H1 (cell line): ENCODE measurements at places on chromosomes 3 and 15. TPM values are rescaled to one million over a fixed set of nuclear protein-coding genes. Genes with fewer than 3 reads are reported as not detected.
A peak's percentile ranks its signal among the peaks of the same experiment; 100 is the strongest.

Gene IGDCC3
- total RNA-seq, result 45.7 and 45.9 TPM in 2 replicates

- DNase-seq, result no peak
Measured at GRCh38 chr15:49863431-49864224, 242.8 kb downstream of the DTWD1 start.

DNA sequence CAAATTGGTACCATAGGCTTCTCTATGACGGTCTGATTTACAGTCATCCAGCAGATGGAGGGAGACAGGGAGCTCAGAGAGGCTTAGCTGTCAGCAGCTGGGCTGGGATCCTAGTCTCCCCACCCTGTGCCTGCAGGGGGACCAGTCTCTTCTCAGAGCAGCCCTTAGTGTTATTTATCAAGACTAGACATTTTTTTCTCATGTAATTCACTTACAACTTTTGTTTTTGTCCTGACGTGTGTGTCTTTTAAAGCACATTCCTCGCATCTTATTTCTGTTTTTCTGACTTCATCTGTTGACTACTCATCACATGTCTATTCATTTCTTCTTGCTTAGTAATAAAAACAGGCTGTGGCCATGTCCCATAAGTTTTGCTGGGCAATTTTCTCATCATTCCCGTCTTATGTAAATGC is 116.1 kb downstream of the KLF13 start:
- no peak for DNase-seq

GRCh38 chr15:81888748-81889484 is 156.9 kb downstream of the MEX3B start:
- no peak for DNase-seq

DNA sequence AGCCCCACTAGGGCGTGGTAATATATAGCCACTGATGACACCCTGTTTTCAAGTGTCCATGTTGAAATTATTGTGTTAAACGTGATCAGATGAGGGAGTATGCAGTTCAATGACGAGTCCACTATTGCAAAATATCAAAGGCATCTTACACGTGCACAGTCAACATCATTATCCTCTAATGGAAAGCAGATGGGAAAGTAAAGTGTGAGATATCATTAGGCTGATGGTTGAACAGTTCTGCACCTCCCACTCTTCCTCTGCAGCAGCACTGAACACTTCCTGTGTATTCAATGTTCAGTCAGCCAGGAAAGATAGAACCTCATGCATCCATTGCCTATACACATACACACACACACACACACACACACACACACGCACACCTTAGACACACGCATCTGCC is 431.8 kb upstream of the CCDC54 start:
- DNase-seq, result no peak

DNA sequence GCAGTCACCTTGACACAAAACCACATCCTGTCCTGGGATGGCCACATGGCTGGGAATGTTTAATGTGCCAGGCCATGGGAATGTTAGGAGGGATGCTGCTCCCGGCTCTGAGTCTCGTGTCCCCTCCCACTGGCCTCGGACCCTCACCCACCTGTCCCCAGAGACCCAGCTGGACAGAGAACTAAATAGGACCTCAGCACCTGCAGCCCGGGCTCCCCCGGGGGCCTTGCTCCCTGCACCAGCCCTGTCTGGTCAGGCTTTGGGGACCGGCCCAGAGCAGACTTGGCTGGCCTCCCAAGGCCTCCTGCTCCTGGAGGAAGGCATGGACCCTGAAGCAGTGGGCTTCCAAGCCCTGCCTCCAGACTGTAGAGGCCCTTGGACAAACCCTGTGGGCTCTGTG is 100.0 kb upstream of the IQSEC1 start:
- no peak for DNase-seq

Gene CRBN
- 28.4 and 30.3 TPM in 2 replicates for total RNA-seq

GRCh38 chr15:66594344-66594743 is 28.5 kb upstream of the LCTL start:
- DNase-seq, result no peak

Gene TCAIM
- 21.7 and 22.1 TPM in 2 replicates for total RNA-seq

GRCh38 chr15:80471881-80472280 is 67.7 kb downstream of the ARNT2 start:
- DNase-seq, result no peak

- no peak for DNase-seq
Measured at GRCh38 chr15:65363766-65364165, 14.0 kb downstream of the IGDCC3 start.

Gene DNAJA4
- 2.5 and 3.6 TPM in 2 replicates for total RNA-seq

- DNase-seq, result peak; percentile 47
Measured at GRCh38 chr15:75801859-75802593, 41.2 kb upstream of the UBE2Q2 start.

- DNase-seq, result no peak
Measured at GRCh38 chr15:75107908-75108838, 84.8 kb downstream of the PPCDC start.

DNA sequence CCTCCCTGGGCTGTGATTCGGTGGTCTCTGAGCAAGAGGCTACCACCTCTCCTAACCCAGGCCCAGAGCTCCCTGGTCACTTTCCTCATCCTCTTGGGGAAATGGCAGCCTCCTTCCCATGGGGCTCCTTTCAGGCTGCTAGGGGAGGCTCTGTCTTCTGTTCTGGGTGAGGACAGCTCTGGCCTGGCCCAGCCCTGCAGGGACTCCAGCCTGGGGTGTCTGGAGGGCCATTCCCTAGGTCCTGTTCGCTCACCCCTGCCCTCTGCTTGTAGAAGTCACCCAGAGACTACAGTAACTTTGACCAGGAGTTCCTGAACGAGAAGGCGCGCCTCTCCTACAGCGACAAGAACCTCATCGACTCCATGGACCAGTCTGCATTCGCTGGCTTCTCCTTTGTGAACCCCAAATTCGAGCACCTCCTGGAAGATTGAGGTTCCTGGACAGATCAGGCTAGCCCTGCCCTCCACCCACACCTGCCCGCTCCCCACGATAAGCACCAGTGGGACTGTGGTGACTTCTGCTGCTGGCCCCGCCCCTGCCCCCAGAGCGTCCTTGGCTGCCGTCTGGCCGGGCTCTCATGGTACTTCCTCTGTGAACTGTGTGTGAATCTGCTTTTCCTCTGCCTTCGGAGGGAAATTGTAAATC is 30.9 kb downstream of the PRKCD start:
- DNase-seq, result no peak

Gene TGM5
- total RNA-seq, result not detected in 2 replicates

GRCh38 chr3:143736205-143736997 is 111.9 kb downstream of the SLC9A9 start:
- no peak for DNase-seq

Gene RABL3
- 18.5 and 19.2 TPM in 2 replicates for total RNA-seq

DNA sequence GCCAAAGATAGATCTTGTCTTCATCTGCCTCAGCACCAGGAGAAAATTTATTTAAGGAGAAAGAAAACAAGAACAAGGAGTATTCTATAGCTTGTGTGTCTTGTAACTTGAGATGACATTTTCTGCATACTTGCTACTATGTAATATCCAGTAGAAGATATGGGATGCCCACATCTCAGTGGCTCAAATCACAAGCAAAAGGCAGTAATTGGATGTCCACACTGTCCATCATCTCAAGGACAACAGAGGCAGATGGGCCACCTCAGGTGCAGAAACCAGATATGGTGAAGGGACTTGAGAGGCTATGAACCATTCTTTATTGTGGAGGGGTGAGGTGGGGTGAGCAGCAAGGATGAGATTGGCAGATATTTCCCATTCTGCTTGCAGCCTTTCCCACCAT is 309.0 kb downstream of the GBE1 start:
- no peak for DNase-seq

DNA sequence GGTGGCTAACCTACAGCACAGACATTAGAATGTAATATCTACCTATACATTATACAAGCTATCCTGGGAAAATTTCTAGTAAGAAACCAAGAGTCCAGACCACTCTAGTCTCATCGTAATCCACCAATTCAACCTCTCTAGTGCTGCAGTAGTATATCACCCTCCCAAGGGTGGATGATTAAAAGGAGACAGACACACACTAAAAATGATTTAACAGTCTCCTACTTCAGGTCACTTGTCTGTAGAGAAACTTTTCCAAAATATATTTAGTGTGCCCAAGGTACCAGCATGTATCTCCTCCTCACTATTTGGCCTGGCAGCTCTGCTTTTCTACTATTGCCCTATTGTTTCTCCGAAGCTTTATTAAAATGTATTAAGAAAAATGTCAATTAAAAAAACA is 45.0 kb downstream of the ZBTB20 start:
- DNase-seq, result no peak

Gene SCAANT1
- total RNA-seq, result not detected in 2 replicates

Gene DENND6A
- total RNA-seq, result 10.0 and 14.8 TPM in 2 replicates

- DNase-seq, result peak; percentile 66
Measured at GRCh38 chr15:59138243-59138642, 33.3 kb downstream of the CCNB2 start.
